ENCODE measurements at places on chromosomes 1 and 21.

- DNase-seq = peak; percentile 88
These were observed 21.8 kb upstream of the COL9A2 start for GRCh38 chr1:40338745-40339419.

DNA sequence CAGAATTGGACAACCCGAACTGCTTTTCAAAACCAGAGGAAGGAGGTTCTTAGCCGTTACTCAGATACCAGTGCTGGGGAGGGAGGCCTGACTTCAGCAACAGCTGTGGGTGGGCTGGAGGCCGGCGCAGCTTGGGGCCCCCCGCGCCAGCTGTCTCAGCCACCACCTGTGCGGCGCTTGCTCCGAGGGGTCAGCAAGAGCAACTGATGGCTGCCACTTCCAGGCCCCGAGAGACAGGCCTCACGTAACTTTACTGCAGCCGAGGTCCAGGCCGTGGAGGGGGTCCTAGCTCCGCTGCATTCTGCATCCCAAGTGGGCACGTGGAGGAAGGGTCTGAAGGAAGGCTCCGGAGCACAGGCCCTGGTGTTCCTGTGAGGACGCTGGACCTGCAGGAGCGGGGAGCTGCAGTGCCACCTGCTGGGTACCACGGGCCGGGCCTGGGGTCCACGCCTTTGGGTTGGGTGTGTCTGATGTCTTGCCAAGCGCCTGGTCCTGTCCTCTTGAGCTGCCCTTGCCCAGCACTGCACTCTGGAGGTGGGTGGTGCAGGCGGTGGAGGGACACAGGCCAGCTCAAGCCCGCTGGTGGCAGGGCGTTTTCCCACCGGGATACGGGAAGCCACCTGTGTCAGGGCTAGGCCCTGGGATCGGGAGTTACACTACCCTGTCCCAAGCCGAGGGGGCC lies 9.8 kb downstream of the THAP3 start:
- DNase-seq = peak; percentile 42

DNA sequence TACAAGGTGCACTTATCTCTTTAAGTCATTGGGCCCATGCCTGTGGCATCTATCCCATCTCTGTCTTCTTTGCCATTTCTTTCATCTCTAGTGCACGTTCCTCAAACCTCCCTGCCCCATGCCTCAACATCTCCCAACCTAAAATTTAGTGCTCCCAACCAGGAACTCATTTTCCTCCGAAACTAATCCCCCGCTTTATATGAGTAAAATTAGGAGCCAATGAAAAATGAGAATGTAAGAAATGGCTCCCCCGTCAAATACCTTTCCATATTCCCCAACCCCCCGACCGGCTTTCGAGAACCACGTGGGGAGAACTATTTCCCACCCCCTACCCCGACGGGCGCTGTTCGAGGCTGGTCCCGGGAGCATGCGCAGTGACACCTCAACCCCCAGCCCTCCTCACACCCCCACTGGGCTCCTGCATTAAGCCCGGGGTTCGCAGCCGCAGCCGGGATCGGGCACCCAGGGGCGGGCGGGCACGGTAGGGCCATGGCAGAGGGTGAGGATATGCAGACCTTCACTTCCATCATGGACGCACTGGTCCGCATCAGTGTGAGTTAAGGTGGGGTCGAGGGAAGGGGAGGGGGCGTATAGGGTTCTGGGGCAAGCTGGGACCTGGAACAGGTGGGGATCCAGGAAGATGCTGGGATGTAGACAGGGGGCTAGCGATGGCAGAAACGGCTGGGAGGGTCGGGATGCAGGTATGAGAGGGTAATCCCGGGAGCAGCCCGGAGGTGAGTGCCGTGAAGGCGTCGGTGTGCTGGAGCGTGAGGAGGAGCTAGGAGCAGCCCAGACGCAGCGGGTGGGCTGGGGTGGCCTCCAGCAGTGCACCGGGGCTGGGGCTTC lies at the start of gene TRIM46:
Gene TRIM46 (plus strand): TSS at position 372 of the 846 bp plus-strand sequence. CDS start 118 bp downstream, at position 490.
- DNase-seq = peak; percentile 73

DNA sequence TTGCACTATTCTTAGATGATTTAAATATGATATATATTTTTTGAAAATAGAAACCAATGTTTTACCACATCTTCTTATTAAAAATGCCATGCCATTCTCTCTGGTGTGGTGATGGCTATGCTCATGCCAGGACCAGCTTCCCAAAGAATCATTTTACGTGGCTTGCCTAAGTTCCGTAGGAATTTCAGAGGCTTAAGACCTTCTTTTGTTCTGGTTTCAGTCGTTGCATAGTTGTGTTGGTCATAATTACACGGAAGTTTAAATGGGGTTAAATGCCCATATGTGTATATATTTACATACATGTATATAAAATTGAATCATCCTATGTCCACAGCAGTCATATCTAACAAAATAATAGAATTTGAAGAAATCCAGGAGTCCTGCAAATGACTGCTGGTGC lies 78.7 kb upstream of the PLPPR5 start:
- no peak for DNase-seq

- no peak for DNase-seq
These were observed 533.5 kb downstream of the LTN1 start for GRCh38 chr21:28459193-28459592.

GRCh38 chr1:168019407-168019806 lies 82.5 kb upstream of the MPC2 start:
- DNase-seq = no peak

DNA sequence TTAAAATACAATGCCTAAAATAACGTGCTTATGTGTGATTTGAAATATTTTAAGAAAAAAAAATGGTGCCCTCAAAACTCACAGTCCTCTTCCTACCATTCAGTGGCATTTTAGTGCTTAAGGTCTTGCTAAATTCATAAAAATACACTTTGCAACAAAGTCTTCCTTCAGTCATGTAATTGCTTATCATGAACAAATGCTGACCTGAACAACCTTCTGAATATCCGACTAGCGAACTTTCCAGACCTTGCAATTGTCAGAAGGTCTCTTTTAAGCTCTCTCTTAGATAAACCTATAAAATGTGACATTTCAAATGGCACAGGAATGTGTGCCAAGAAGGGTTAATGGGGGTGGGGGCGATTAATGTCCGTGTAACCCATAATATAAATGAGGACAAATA lies 858 bp downstream of the BRINP3 start:
- DNase-seq = no peak

DNA sequence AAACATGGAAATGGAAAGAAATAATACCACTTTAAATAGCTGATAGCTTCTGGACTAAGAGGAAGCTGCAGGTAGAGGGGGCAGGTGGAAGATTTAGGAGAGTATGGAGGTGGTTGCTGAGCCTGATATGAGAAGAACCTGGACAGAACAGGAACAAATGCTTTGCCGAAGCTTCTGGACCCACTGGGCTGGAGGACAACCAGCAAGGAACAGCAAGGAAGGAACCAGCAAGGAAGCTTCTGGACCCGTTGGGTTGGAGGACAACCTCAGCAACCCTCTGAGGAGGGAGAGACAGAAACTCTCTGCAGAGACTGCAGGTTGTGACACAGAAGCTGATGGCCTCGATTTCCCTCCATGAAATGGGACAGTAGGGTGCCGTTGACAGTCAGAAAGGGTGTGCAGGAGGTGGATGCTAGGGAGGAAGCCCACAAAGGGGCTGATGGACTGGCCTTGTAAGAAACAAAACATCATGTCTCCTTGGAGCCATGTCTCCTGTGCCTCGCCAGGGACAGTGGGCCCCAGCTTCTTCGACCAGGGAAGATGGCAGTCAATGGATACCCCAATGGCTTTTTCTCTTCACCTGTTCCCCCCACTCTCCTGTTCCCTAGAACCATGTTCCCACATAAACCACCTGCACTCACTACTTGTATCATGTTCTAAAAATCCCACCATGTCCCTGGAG lies 8.3 kb upstream of the WNT3A start:
- no peak for DNase-seq

- DNase-seq = no peak
These were observed 14.9 kb downstream of the SLC9A1 start for GRCh38 chr1:27139980-27140379.

DNA sequence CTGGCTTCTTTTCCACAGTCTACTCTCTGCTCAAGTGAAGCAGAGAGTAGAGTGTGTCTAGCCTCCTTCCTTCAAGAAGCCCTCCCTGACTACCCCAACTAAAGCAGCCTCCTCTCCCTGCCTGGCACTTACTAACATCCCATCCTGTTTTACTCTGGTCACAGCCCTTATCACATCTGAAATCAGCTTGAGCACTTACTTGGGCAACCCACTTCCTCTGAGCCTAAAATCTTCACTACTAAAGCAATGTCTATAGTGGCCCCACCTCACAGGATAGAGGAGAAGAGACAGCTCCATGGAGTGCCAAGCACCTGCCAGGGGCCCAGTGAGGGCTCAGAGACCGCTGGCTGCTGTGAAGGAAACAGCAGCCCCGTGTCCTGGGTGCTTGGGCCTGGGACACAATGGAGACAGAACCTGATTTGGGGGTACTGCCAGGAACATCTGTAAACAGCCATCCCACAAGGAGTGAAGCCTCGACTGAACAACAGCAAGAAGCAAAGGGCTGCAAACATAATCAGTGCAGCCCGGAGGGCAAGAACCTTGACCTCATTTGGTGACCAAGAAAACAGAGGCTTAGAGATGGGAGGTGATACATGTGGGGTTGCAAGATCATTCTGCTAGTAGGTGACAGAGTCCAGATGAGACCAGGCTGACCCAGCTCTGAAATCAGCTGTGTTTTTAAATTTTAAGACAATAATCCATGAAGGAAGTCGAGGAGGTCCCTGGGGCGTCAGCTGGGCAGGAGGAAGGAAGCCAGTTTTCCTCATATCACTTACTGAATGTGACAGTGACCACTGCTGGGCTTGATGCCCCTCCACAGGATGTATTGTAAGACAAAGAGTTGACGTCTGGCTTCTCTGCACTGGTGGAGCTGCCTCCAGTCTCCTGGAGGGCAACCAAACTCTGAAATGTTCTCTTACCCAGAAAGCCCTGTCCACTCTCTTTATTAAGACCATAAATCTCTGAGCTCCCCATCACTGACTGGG lies 710.6 kb downstream of the MATN1 start:
- DNase-seq = no peak

- DNase-seq = no peak
These were observed 7.7 kb downstream of the GALNT2 start for GRCh38 chr1:230074762-230075161.
